ENCODE measurements at places on chromosomes 5 and 9.

- DNase-seq = no peak
Measured at GRCh38 chr9:133690081-133690561, 48.0 kb downstream of the SARDH start.

- no peak for DNase-seq
Measured at GRCh38 chr5:88391991-88392390, 123.3 kb upstream of the TMEM161B start.

DNA sequence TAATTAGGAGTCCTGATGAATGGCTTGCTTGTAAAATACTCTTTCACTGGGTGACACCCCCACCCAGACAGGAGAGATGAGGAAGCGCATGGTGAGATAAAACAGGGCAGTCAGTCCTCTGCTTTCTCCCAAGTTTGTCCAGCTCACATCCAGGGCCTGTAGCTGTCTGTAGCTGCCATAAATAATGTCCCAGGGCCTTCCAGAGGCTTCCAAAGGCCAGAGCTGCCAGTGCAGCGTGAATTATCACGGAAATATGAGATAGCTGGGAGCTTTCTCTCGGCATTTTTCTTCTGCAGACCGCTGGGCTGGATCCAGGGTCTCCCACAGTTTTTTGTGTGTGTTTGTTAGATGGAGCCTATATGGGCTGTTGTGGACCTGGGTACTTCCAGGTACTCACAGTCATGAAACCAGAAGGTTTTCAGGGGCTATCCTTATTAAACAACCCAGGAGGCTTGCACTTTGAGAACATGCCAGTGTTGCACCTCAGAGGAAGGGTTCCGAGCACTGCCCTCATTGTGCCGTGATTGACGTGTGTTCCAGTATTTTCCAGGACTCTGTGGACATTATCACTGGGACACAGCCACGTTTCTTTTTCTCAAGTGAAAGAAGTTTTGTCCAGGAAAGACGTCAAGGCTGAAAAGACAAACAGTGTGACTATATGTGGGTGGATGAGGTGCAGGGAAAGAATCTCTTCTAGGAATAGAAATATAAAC lies 117.5 kb downstream of the FGF1 start:
- no peak for DNase-seq

DNA sequence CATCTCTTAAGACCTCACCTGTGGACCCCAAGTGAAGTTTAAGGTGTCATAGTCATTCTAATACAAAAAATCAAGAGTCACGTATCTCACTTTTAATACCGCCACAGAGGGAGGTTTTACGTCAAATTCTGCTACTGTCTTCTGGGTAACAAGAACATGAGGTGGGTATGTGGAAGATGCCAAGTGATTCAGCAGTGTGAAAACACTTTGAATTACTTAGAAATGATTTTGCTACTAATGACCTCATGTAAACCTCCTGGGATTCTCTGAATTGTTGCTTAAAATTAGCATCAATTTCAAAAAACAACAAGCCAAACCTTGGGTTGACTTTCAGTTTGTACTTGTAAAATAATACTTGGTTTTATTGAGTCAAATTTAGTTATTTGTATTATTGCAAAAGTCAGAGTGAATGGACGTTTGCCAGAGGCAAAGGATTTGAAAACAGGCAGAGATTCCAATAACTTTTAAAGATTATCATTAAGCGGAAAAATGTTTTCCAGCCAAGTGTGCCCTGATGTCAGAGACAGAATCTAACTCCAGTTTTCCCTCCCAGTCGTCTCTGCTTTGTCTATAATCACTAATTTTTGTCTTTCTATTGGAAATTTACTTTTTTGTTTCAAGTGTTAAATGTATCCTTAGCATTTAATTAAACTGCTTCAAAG lies 8.8 kb downstream of the DMRT2 start:
- DNase-seq = no peak

- no peak for DNase-seq
Measured at GRCh38 chr5:143243103-143243502, 160.4 kb downstream of the NR3C1 start.

GRCh38 chr5:143896966-143897365 lies 85.0 kb downstream of the HMHB1 start:
- DNase-seq = no peak

GRCh38 chr9:135624282-135624681 lies 15.1 kb downstream of the GLT6D1 start:
- DNase-seq = no peak

DNA sequence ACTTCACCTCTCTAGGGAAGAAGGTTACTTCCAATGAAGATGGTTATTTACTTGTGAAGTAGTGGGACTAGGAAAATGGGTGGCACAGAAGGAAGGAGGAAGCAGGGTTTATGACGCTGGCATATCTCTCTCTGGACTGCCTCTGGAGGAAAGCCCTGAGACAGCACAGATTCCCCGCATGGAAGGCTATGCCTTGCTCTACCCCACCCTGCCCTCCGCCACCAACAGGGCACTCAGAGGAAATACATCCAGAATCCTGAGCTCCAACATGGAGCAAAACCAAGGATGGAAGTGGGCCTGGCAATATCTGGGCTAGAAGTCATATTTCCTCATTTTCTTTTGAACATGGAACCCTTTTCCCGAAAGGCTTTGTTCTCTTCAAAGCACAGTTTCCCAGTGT lies 346.9 kb downstream of the ZSWIM6 start:
- DNase-seq = no peak

DNA sequence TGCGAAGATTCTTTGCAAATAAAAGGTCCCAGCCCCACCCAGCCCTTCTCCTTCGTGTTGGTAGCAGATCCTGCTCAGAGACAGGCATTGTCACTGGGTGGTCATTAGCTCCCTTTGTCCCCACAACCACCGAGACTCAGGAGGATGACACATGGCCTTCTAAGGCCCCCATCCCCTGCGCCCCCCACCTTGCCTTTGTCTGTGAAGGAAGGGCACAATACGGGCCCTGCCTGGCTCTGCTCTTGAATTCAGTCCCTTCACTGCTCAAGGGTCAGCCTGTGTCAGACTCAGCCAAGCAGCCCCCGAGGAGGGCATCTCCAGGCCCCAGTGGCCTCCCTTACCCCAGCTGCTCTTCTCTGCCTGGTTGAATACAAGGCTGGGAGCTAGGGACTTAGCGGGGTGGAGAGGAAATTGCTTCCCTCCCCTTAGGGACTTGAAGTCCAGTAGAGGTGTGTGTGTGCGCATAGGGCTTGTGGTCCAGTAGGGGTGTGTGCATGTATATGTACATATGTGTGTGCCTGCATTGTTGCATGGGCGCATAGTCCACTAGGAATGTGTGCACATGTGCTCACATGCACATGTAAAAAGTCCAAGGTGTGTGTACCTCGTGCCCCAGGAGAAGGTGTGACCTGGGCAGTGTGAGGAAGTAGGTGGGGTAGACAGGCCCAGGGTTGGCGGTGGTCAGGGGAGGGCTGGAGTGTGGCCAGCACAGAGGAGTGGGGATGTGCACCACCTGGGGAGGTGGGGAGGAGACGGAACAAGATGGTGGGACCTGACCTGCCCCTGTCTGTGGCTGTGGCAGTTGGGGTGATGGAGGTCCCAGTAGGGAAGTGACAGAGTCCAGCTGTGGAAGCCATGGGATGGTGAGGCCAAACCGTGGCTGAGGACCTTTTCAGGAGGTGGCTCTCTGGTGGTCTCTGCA lies 59.1 kb downstream of the PHF2 start:
- DNase-seq = no peak

- DNase-seq = no peak
Measured at GRCh38 chr5:144151026-144151425, 19.4 kb downstream of the YIPF5 start.

- DNase-seq = no peak
Measured at GRCh38 chr5:56512313-56512996, 279.3 kb upstream of the ANKRD55 start.

DNA sequence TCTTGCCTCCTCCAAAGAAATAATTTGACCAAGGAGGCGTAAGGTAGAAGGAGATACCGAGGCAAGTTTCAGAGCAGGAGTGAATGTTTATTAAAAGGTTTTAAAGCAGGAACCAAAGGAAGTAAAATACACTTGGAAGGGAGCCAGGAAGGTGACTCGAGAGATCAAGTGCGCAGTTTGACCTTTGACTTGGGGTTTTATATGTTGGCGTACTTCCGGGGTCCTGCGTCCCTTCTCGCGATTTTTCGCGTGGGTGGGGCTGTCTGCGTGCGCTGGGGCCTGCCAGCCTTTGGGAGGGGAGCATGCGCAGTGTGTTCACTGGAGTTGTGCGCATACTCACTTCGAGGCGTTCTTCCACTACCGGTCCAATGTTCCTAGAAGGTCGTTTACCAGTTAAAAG lies 166.0 kb upstream of the IRX2 start:
- DNase-seq = no peak

All from stimulated activated CD8-positive, alpha-beta memory T cell treated with anti-CD3 and anti-CD28 coated beads, Interleukin-2, amount 100 ng/mL, for 1 hour (primary cell).